ENCODE measurements at places on chromosomes 5 and 9.

- H3K4me3 ChIP-seq = no peak overlapping the region
- no peaks in the 10 kb centered on the region for H3K27me3 ChIP-seq
- H3K36me3 ChIP-seq = no peaks in the 10 kb centered on the region
- H3K4me1 ChIP-seq = no peaks in the 10 kb centered on the region
- DNase-seq = no peak
- no peak overlapping the region for H3K27ac ChIP-seq
Measured at GRCh38 chr9:14710804-14711203, 11.7 kb downstream of the CER1 start.

- no peaks in the 10 kb centered on the region for H3K36me3 ChIP-seq
- H3K4me3 ChIP-seq = no peak overlapping the region
- H3K27me3 ChIP-seq = no peaks in the 10 kb centered on the region
- no peak for DNase-seq
Measured at GRCh38 chr5:2505217-2505616, 246.3 kb downstream of the IRX2 start.

GRCh38 chr5:90982576-90982975 is 400.5 kb downstream of the ARRDC3 start:
- no peaks in the 10 kb centered on the region for H3K36me3 ChIP-seq
- H3K27ac ChIP-seq = no peak overlapping the region
- no peak for DNase-seq
- H3K4me1 ChIP-seq = no peaks in the 10 kb centered on the region
- no peaks in the 10 kb centered on the region for H3K27me3 ChIP-seq
- H3K4me3 ChIP-seq = no peak overlapping the region

GRCh38 chr9:37191403-37192089 is 71.2 kb downstream of the ZCCHC7 start:
- no peaks in the 10 kb centered on the region for H3K27me3 ChIP-seq
- no peaks in the 10 kb centered on the region for H3K36me3 ChIP-seq
- H3K27ac ChIP-seq = no peak overlapping the region
- DNase-seq = no peak
- H3K4me3 ChIP-seq = no peak overlapping the region

GRCh38 chr9:113823421-113823820 is 52.7 kb upstream of the ZNF618 start:
- no peaks in the 10 kb centered on the region for H3K36me3 ChIP-seq
- no peaks in the 10 kb centered on the region for H3K4me1 ChIP-seq
- no peak overlapping the region for H3K4me3 ChIP-seq
- H3K27me3 ChIP-seq = no peaks in the 10 kb centered on the region
- no peak for DNase-seq

- DNase-seq = no peak
- no peak overlapping the region for H3K4me3 ChIP-seq
- no peaks in the 10 kb centered on the region for H3K27me3 ChIP-seq
Measured at GRCh38 chr5:39478863-39479262, 54.1 kb upstream of the DAB2 start.

DNA sequence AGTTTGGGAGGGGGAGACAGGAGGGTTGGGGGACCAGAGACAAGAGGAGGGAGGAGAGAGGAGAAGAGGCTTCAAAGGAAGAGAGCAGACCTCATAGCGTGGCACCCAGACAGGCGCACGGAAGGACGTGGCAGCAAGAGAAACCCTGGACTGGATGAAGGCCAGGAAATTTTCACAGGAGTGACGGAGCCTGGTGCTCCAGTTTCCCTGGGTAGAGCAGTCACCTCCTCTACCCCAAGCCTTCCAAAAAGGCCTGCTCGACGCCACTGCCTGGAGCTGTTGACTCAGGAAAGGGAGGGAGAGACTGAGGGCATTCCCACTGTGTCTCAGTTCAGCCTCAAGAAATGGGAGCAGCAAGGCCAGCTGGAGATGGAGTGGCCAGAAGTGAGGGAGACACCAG is 19.3 kb downstream of the AK8 start:
- no peaks in the 10 kb centered on the region for H3K36me3 ChIP-seq
- H3K4me1 ChIP-seq = peaks cover 9% of the 10 kb centered on the region
- DNase-seq = no peak
- no peaks in the 10 kb centered on the region for H3K27me3 ChIP-seq
- H3K27ac ChIP-seq = no peak overlapping the region

DNA sequence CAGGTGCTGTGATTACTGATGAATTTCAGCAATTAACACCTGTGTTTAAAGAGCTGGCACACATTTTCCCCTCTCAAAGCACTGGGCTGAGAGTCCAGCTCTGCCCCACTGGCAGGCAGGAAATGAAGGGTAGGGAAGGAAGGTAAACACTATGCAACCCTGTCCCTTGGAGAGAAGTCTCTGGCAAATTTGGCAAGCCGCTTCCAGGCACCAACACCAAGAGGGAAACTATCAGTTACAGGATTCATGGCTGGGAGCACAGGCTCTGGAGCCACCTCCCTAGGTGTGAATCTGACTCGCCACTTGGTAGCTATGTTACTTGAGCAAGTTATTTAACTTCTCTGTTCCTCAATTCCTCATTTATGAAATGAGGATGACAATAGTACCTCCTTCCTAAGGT is 3.3 kb downstream of the ANKS6 start:
- H3K27ac ChIP-seq = no peak overlapping the region
- H3K4me1 ChIP-seq = peaks cover 11% of the 10 kb centered on the region

DNA sequence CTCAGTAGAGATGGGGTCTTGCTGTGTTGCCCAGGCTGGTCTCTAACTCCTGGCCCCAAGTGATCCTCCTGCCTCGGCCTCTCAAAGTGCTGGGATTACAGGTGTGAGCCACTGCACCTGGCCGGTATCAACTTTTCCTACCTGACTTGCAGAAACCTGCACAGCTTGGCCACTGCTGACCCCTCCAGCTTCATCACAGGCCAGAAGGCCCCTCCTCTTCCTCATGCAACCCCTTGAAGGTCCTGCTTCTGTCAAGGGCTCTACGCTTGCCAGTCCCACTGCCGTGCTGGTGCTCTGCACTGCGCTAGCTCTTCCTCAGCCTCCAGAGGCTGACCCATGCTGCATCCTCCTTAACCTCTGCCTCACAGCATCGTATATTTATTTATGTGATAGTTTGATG is 32.5 kb upstream of the RNU6ATAC start:
- H3K36me3 ChIP-seq = no peaks in the 10 kb centered on the region
- H3K4me3 ChIP-seq = no peak overlapping the region
- no peak for DNase-seq
- no peak overlapping the region for H3K27ac ChIP-seq

- no peak for DNase-seq
- H3K4me1 ChIP-seq = no peaks in the 10 kb centered on the region
- no peak overlapping the region for H3K4me3 ChIP-seq
- H3K27me3 ChIP-seq = no peaks in the 10 kb centered on the region
- H3K27ac ChIP-seq = no peak overlapping the region
Measured at GRCh38 chr5:4374866-4375265, 765.3 kb upstream of the ADAMTS16 start.

- H3K27me3 ChIP-seq = no peaks in the 10 kb centered on the region
- DNase-seq = no peak
- H3K4me1 ChIP-seq = no peaks in the 10 kb centered on the region
- no peak overlapping the region for H3K4me3 ChIP-seq
- no peak overlapping the region for H3K27ac ChIP-seq
- no peaks in the 10 kb centered on the region for H3K36me3 ChIP-seq
Measured at GRCh38 chr5:173704615-173705511, 88.4 kb upstream of the BOD1 start.

- H3K36me3 ChIP-seq = no peaks in the 10 kb centered on the region
- DNase-seq = no peak
- H3K4me3 ChIP-seq = no peak overlapping the region
- no peaks in the 10 kb centered on the region for H3K4me1 ChIP-seq
- no peaks in the 10 kb centered on the region for H3K27me3 ChIP-seq
- no peak overlapping the region for H3K27ac ChIP-seq
Measured at GRCh38 chr5:134122530-134122929, 8.0 kb downstream of the TCF7 start.

GRCh38 chr9:89001917-89002540 is 10.8 kb downstream of the S1PR3 start:
- H3K4me1 ChIP-seq = peaks cover 3% of the 10 kb centered on the region
- H3K27me3 ChIP-seq = no peaks in the 10 kb centered on the region
- no peak overlapping the region for H3K4me3 ChIP-seq
- DNase-seq = no peak
- no peaks in the 10 kb centered on the region for H3K36me3 ChIP-seq
- no peak overlapping the region for H3K27ac ChIP-seq

- H3K27ac ChIP-seq = no peak overlapping the region
- no peaks in the 10 kb centered on the region for H3K27me3 ChIP-seq
- no peak for DNase-seq
- no peak overlapping the region for H3K4me3 ChIP-seq
Measured at GRCh38 chr5:142644640-142645361, 41.1 kb downstream of the FGF1 start.

GRCh38 chr5:143495110-143495509 is 91.6 kb upstream of the NR3C1 start:
- H3K4me1 ChIP-seq = no peaks in the 10 kb centered on the region
- H3K27me3 ChIP-seq = no peaks in the 10 kb centered on the region
- no peak overlapping the region for H3K4me3 ChIP-seq
- no peak overlapping the region for H3K27ac ChIP-seq
- no peaks in the 10 kb centered on the region for H3K36me3 ChIP-seq

- H3K4me3 ChIP-seq = no peak overlapping the region
- DNase-seq = no peak
- H3K4me1 ChIP-seq = peaks cover 2% of the 10 kb centered on the region
- H3K27ac ChIP-seq = no peak overlapping the region
- no peaks in the 10 kb centered on the region for H3K27me3 ChIP-seq
Measured at GRCh38 chr9:123401879-123402513, 46.0 kb downstream of the CRB2 start.

GRCh38 chr9:87826331-87826730 is 56.3 kb upstream of the SPATA31E1 start:
- no peaks in the 10 kb centered on the region for H3K27me3 ChIP-seq
- no peak for DNase-seq
- no peaks in the 10 kb centered on the region for H3K36me3 ChIP-seq
- no peaks in the 10 kb centered on the region for H3K4me1 ChIP-seq

DNA sequence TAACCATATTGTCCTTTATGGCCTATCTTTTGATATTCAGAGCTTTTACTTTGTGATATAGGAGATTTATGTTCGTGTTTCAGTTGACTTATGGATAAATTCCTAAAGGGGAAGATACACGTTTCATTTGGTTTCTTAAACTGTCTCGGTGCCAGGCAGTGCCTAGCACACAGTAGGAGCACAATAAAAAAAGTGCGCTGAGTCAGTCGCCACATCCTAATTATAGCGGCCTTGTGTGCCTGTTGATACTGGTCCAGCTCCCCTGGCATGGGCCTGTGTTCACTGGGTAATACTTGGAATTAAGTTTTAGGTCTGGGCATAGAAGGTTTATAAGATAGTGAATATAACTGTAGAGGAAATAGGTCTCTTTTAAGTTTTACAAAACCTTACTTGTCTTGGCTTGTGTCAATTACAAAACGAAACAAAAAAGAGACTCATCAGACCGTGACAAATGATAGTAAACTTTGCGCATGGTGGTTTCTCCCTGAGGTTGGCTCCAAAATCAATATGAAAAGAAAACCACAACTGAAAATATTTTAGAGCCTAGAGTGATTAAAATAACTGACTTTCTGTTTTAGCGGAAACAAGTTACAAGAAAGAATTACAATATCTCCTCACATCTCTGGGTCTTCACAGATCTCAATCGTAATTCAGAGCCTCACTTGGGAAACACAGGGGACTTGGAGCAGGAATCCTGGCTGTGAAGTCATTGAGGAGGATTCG is 84.8 kb downstream of the MVB12B start:
- DNase-seq = no peak
- peaks cover 2% of the 10 kb centered on the region for H3K4me1 ChIP-seq
- no peaks in the 10 kb centered on the region for H3K27me3 ChIP-seq
- no peak overlapping the region for H3K27ac ChIP-seq
- no peaks in the 10 kb centered on the region for H3K36me3 ChIP-seq

DNA sequence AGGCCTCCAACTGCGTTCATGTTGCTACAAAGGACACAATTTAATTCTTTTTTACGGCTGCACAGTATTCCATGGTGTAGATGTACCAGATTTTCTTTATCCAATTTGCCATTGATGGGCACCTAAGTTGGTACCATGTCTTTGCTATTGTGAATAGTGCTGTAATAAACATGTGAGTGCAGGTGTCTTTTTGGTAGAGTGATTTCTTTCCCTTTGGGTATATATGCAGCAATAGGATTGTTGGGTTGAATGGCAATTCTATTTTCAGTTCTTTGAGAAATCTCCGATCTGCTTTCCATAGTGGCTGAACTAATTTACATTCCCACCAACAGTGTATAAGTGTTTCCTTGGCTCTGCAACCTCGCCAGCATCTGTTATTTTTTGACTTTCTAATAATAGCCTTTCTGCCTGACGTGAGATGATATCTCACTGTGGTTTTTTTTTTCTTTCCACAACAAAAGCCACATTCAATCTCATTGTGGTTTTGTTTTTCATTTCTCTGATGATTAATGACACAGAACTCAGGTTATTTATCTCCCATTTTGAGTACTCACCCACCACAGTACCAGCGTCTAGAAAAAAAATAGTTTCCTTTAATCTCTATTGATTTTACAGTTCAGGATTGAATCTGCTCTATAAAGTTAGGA is 21.9 kb downstream of the ARRDC3 start:
- H3K27ac ChIP-seq = no peak overlapping the region
- no peak overlapping the region for H3K4me3 ChIP-seq
- no peak for DNase-seq
- H3K27me3 ChIP-seq = no peaks in the 10 kb centered on the region
- H3K4me1 ChIP-seq = 0 out of 2 replicates have a peak, but pooled peaks cover 1% of the 10 kb centered on the region
- no peaks in the 10 kb centered on the region for H3K36me3 ChIP-seq

DNA sequence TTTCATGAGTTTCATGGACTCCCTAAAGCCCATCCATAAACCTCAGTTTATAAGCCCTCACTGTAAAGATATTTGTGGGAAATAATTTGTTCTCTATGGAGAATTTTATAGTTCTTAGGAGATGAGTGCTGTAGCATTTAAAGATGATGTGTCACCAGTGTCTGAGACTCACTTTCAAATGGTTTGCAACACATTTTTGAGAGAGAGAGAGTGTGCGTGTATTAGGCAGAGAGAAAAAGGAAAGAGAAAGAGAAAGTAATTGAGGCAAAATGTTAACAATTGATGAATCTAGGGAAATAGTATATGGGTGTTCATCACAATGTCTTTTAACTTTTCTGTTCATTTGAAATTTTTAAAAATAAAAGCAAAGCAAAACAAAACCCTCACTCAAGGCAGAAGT is 479.0 kb downstream of the ZSWIM6 start:
- H3K4me1 ChIP-seq = no peaks in the 10 kb centered on the region
- DNase-seq = no peak
- no peaks in the 10 kb centered on the region for H3K27me3 ChIP-seq
- no peaks in the 10 kb centered on the region for H3K36me3 ChIP-seq
- no peak overlapping the region for H3K4me3 ChIP-seq
- H3K27ac ChIP-seq = no peak overlapping the region

- H3K4me3 ChIP-seq = no peak overlapping the region
- no peak overlapping the region for H3K27ac ChIP-seq
- no peaks in the 10 kb centered on the region for H3K4me1 ChIP-seq
Measured at GRCh38 chr9:117681888-117682287, 22.3 kb upstream of the TLR4 start.

GRCh38 chr9:111197256-111197655 is 132.8 kb downstream of the OR2K2 start:
- no peak overlapping the region for H3K27ac ChIP-seq
- H3K4me3 ChIP-seq = no peak overlapping the region
- no peaks in the 10 kb centered on the region for H3K36me3 ChIP-seq
- H3K27me3 ChIP-seq = no peaks in the 10 kb centered on the region
- no peak for DNase-seq
- H3K4me1 ChIP-seq = no peaks in the 10 kb centered on the region

All from iPS DF 6.9 (cell line).